Adipocyte (in vitro differentiated cells): ENCODE measurements at places on chromosomes 5 and 9.

DNA sequence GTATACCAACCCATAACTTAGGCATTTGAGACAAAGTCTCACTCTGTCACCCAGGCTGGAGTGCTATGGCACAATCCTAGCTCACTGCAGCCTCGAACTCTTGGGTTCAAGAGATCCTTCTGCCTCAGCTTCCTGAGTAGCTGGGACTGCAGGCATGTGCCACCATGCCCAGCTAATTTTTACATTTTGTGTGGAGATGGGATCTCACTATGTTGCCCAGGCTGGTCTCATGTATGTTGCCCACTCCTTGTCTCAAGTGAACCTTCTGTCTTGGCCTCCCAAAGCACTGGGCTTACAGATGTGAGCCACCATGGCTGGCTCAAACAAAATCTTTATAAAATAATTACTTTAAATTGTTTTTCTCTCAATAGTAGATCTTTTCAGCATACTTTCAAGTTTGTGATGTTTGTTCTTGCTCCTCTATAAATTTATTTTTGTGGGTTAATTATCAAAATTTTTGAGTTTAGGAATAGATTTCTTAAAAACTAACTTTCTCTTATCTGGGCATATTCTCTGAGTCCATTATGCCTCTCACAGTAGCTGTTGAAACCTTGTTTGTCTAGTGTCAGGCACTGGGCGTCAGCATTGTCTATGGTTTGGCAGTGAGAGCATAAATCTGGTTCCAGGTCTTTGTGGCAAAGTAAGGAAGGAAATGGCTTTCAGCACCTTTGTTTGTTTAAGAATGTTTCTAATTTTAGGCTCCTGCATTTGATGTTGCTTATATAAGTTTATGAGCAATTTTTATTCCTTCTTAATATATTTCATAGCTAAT is 38.7 kb downstream of the NLN start:
- no peak for DNase-seq

DNA sequence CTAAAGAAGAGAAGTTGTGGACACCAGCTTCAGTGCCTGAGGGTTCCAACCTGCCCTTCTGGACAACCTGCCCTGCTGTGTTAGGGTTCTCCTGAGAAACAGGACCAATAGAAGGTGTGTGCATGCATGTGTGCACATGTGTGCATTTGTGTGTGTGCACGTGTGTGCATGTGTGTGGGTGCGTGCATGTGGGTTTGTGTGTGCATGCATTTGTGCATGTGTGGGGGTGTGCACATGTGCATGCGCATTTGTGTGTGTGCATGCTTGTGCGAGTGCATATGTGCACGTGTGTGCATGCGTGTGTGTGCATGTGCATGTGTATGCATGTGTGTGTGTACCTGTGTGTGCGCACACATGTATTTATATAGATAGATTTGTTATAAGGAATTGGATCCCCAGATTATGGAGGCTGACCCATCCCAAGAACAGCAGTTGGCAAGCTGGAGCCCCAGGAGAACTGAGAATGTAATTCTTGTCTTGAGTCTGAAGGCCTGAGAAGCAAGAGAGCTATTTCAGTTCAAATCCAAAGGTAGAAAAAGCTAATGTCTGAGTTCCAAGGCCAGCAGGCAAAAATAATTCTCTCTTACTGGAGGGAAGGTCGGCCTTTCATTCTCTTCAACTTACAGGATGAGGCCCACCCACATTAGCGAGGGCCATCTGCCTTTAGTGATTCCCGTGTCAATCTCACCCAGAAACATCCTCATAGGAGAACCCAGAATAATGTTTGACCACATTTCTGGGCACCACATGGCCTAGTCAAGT is 62.9 kb upstream of the SYNPO start:
- no peak for DNase-seq

- no peak for DNase-seq
Measured at GRCh38 chr5:113552137-113552536, 38.6 kb downstream of the YTHDC2 start.

DNA sequence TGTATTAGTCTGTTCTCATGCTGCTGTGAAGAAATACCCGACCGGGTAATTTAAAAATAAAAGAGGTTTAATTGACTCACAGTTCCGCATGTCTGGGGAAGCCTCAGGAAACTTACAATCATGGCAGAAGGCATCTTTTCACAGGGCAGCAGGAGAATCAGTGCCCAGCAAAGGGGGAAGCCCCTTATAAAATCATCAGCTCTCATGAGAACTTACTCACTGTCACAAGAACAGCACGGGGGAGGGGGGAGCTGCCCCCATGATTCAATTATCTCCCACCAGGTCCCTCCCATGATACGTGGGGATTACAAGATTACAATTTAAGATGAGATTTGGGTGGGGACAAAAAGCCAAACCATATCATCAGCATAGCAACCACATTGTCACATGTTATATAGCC is 102.5 kb downstream of the GPBP1 start:
- DNase-seq: no peak
